Stimulated activated CD8-positive, alpha-beta memory T cell treated with anti-CD3 and anti-CD28 coated beads, Interleukin-7, amount 100 ng/mL, for 1 hour (primary cell): ENCODE measurements at places on chromosomes 4 and X.

DNA sequence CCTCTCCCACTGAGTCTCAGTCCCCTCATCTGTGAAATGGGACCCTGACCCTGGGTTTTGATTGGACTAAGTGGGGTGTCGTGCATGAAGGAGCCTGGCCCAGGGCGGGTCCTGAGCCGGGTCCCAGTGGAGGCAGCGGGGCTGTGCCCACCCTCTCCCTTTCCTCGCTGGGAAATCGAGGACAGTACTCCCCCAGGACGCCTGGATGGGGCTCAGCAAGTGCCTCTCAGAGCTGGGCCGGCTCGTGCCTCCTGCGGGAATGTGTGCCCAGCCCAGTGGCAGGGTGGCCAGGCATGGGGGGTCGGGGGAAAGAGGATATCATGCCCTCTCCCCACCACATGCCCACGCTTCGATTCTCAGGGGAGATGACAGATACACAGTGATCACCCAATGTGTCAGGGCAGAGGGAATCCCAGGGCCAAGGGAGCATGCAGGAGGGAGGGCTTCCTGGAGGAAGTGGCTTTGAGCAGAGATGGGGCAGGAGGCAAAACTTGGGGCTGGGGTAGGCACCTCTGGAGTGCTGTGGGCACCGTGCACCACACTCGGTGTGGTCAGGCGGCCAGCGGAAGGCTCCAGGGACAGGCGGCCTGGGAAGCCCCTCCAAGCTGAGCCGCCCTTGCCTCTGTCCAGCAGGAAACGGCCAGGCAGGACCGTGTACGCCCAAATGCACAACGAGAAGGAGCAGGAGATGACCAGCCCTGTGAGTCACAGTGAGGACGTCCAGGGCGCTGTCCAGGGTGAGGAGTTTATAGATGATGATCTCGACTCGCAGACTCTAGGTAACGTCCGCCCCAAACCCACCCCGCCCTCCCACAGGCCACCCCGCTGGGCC, 203.0 kb downstream of the AFAP1 start:
- DNase-seq = no peak

DNA sequence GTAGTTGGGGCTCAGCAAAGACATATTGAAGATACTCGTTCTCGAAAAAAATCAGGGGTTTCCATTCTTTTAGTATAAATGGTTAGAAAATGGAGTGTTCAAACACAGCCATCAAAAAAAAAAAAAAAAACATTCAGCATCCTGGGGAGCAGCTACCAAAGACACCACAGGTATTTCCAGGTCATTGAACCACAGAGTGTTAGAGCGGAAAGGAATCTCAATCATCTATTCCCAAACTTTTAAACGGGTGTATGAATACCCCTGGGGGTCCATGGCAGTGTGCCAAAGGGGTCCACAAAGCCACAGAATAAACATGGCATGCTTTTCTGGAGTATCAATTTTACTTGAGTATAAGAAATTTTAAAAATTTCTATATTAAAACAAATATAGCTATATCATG, 6.9 kb upstream of the FGF16 start:
- DNase-seq = no peak

DNA sequence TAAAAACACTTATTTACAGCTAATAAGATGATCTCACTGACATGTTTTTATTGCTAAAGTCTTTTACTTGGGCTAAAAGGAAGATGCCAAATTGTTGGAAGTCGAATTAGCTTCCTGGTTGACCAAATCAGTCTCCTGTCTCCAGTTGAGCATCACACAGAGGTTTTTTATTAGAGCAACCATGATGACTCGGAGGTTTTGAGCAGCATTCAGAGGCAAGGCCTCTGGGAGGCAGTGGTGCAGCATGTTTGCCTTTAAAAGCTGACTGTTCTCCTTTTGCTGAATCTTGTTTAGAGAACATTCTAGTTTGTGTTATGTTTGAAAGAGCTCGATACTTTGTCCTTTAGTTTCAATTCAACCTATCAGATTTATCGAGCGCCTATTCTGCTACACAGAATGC, 2.1 kb downstream of the UCHL1 start:
- no peak for DNase-seq

DNA sequence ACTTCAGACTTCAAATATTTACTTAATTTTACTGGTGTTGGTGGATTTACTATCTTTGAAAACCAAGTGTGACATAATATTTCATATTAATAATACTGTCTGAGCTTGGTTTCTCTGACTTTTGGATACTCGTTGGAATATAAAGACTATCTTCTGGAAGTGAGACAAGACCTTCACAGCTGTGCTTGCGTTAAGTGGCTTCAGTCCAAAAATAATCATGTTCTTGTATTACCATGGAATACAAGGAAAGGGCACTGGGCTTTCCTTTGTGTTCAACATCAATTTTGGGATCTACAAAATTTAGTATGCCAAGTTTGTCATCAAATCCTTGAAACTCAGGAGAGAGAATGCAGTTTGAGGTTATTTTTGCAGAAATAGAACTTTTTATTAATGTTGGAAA, 712.4 kb upstream of the LCORL start:
- DNase-seq = no peak

- no peak for DNase-seq
Observed at GRCh38 chr4:80094191-80094590, 21.2 kb upstream of the ANTXR2 start.

DNA sequence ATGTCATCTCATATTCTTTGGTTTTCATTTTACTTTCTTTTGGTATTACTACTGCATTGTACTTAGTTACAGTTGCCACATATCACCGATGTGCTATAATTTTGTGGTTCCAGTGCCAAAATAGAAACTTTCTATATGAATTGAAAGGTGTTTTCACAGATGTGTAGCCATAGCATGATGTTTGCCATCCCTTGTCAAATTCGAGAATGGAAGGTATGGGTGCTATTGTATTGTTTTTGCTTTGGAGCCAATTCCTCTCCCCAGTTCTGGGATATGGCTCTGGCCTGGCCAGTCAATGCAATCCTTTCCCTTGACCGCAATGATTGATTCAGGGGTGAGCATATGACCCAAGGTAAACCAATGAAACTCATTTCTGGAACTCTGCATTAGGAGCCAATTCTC, 86.2 kb upstream of the RPS6KA3 start:
- DNase-seq = no peak

DNA sequence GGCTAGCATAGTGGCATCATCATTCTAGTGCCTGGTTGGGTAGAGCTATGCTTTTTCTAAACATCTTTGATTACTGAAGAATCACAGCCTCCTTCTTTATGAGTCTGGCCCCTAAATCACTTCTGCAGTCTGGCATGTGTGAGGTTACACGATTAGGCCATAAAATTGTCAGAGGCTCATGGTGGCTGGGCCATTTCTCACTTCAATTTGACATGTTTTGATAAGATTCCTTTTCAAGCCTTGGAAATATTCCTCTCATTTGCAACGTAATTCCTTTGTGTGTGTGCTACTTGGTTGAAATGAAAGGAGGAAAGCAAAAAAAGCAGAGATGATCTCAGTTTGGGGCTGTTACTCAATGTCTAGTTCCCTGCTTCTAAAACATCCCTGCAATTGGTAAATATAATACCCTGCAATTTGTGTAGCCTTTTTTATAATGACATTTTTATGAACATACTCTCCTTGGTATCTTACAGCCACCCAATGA, 6.2 kb downstream of the CCKAR start:
- DNase-seq = no peak

GRCh38 chr4:163878336-163879121, 384.0 kb downstream of the TMA16 start:
- DNase-seq = no peak

DNA sequence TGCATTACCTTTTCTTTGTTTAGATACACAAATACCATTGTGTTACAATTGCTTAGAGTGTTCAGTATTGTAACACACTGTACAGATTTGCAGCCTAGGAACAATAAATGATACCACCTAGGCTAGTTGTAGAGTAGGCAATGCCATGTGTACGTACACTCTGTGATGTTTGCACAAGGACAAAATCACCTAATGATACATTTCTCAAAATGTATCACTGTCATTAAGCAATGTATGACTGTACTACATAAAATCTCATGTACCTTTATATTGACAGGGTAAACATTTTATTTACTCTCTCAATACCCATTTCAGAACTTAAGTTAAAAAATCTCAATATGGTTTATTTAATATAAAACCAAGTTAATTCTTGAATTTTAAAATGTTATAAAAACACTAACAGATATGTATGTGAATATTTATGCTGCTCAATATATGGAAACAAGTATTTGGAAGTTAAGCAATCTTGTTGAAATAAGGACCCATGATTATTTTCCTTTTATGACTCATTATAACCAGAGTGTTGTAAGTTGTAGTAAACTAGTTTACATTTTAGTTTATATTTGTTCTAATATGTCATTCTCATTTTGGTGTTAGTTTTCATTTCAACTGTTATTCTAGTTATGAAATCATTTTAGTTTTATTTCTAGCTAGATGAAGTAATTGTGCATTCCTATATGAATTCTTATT, 409.2 kb downstream of the TLL1 start:
- no peak for DNase-seq

DNA sequence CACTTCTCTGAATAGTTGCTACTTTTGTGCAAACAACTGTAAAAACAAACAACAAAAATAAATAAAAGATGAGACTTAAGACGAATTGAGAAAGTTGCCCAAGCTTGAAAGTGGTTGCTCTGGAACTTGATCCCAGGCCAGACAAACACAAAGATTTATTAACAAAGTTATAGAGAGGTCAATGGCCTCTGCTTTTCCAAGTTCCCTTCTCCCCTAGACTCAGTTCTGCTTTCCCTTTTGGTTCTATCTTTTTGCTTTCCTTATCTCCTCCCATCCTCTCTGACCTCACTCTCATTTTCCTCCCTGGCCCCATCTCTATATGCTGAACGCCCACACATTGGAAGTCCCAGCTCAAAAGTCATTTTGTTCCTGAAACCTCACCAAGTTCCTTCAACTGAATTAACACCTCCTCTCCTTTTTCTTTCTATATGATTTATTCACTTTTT, 82.7 kb downstream of the MXRA5 start:
- no peak for DNase-seq

GRCh38 chr4:31234494-31234893, 514.3 kb downstream of the PCDH7 start:
- no peak for DNase-seq

GRCh38 chr4:54140287-54140686, 40.3 kb downstream of the GSX2 start:
- no peak for DNase-seq

DNA sequence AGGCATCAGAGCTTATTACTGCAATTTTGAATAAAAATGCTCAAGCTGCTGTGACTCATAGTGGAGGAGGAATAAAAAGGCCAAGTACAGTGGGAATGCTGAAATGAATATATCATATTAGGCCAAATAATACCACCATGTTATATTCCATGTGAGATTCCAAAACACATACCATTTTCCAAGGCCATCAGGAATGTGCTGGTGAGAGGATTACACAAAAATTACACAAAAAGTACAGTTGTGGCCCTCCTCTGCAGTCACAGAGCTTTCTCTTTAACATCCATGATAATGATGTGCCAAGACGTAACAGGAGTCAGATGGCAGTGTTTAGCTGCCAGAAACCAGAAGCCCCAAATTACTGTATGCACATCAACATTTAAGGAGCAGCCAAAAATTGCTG, 153.5 kb downstream of the PCDH18 start:
- DNase-seq = no peak

- no peak for DNase-seq
Observed at GRCh38 chr4:188387179-188387791, 248.0 kb downstream of the TRIML1 start.

- DNase-seq = no peak
Observed at GRCh38 chr4:114780205-114780604, 181.6 kb downstream of the UGT8 start.

GRCh38 chrX:148536961-148537360, 36.5 kb downstream of the AFF2 start:
- DNase-seq = no peak

GRCh38 chr4:39367166-39367565, 1.0 kb upstream of the RFC1 start:
- DNase-seq = no peak

DNA sequence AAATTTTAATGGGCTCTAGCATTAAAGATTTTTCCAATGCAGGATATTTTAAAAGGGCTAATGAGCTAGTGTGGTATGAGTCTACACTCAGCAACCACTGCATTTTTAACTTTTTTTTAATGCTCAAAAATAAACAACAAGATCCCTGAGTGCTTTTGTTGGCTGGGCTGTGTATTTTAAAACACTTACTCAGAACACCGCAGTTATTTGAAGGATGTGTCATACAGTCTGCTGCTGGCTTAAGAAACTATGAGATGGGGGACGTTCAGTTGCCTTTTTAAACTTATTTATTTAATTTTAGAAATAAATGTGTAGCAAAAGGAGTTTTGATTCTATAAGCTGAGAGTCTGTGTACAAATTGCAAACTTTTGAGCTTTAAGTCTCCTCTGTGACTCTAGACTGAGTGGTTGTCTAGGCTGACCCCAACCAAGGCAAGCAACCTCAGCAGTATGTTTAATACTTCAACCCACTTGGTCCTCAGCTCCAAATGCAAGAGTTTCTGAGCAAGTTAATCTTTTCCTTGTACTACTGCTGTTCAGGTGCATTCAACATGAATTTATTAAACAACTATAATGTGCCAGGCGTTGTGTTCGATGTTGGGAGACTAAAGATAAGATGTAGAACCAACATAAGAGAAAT, 278.6 kb upstream of the DIPK2B start:
- DNase-seq = no peak

- no peak for DNase-seq
Observed at GRCh38 chr4:87005690-87006425, 71.0 kb downstream of the AFF1 start.

DNA sequence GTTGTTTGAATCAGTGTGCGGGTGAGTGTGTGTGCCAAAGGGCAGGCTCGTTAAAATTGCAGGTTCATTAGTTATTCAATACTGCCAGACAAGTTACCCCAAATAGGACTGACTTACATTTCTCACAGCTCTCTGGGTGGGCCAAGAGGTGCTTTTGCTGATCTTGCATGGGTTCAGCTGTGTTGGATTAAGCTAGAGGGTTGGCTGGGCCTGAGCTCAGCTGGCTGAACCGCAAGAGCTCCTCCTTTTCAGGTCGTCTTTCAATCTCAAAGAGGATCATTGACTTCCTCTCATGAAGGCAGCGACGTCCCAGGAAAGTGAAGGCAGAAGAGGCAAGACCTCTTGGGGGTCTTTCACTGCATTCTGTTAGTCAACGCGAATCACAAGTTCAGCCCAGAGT, 343.3 kb upstream of the FRG1 start:
- DNase-seq = no peak

GRCh38 chr4:180449395-180449956, 1793.7 kb upstream of the TENM3 start:
- DNase-seq = no peak

- no peak for DNase-seq
Observed at GRCh38 chrX:1305411-1305810, 31.2 kb upstream of the IL3RA start.

- DNase-seq = no peak
Observed at GRCh38 chrX:10011991-10012390, 44.8 kb downstream of the CLDN34 start.
